Psoas muscle (tissue), 8 donors: ENCODE measurements at places on chromosomes 13 and 19.
A peak's percentile ranks its signal among the peaks of the same experiment; 100 is the strongest.

DNA sequence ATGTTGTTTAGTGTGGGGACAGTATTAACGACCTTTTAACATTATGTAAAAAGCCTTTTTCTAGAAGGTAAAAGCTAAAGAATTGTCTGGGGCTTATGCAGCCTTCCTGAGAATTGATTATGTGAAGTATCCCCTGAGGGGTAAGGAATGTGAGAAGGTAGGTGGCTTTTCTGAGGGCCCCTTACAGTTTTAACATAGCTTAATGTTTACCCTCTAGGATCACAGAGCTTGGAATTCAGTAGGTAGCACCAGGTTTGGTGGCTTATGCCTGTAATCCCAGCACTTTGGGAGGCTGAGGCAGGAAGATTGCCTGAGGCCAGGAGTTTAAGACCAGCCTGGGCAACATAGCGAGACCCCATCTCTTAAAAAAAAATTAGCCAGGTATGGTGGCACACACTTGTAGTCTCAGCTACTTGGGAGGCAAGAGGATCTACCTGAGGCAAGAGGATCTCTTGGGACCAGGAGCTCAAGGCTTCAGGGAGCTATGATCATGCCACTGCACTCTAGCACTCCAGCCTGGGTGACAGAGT lies 101.3 kb downstream of the OLFM4 start:
- H3K27me3 ChIP-seq = no peaks in the 10 kb centered on the region
- no peaks in the 10 kb centered on the region for H3K36me3 ChIP-seq
- H3K27ac ChIP-seq = no peak overlapping the region
- H3K4me3 ChIP-seq = no peak overlapping the region

DNA sequence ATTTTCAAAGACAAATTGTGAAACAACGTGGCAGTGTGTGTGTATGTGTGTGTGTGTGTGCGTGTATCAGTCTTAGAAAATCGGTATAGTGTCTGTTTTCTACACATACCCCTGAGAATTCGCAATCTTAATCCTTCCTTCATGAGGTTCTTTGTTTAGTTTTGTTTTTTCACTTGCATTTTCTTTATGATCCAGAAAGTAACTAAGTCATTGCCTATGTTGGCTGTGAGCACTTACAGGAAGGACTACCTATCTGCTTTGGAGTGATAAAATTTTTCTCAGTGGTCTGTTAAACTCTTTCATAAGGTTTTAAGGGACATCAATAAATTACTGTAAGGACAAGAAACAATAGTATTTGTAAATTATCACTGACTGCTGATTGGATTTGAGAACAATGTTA lies 1587.1 kb downstream of the PCDH9 start:
- H3K4me3 ChIP-seq = no peak overlapping the region
- no peaks in the 10 kb centered on the region for H3K27me3 ChIP-seq
- no peaks in the 10 kb centered on the region for H3K4me1 ChIP-seq
- DNase-seq = no peak
- H3K36me3 ChIP-seq = no peaks in the 10 kb centered on the region

DNA sequence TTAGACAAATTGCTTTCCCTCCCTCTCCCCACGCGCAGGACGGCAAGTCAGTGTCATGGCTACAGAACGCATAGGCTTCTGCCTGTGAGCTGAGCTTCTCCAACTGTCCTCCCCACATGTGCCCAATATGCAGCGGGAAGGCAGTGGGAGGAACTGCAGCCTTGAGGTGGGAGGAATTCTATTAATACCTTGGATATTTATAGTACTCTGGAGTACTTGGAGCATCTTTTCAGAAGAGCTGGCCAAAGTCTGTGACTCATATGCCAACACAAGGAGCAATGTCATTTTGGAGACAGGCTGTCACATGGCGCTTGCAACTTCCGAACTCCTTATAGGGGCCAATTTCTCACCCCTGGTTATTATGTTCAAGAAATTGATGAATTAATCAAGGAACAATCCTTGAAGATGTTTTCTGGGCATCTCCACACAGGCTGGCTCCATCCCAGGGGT lies 245.0 kb upstream of the SERP2 start:
- H3K27ac ChIP-seq = peak overlapping the region; percentile 88
- peaks cover 15% of the 10 kb centered on the region for H3K4me1 ChIP-seq
- H3K27me3 ChIP-seq = no peaks in the 10 kb centered on the region
- no peak overlapping the region for H3K4me3 ChIP-seq
- no peaks in the 10 kb centered on the region for H3K36me3 ChIP-seq
- peak; percentile 79 for DNase-seq

DNA sequence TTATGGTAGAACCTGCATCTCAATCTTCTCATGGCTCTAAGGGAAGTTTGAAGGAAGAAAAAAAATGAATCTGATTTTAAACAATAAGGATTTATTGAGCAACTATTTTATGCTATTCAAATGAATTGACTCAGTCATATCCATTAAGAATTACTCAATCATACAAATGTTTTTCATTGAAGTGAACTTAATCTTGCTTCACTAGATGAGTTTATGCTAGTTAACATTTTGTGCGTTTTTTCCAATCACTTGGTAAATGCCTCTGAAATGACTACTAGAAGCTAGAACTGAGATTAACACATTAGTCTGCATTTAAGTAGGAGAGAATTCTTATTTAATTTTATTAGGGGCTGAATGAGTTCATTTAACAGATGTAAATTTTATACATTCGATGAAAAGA lies 25.2 kb downstream of the RXFP2 start:
- no peak overlapping the region for H3K27ac ChIP-seq
- no peaks in the 10 kb centered on the region for H3K27me3 ChIP-seq
- no peaks in the 10 kb centered on the region for H3K4me1 ChIP-seq
- no peak overlapping the region for H3K4me3 ChIP-seq
- DNase-seq = no peak
- H3K36me3 ChIP-seq = no peaks in the 10 kb centered on the region

DNA sequence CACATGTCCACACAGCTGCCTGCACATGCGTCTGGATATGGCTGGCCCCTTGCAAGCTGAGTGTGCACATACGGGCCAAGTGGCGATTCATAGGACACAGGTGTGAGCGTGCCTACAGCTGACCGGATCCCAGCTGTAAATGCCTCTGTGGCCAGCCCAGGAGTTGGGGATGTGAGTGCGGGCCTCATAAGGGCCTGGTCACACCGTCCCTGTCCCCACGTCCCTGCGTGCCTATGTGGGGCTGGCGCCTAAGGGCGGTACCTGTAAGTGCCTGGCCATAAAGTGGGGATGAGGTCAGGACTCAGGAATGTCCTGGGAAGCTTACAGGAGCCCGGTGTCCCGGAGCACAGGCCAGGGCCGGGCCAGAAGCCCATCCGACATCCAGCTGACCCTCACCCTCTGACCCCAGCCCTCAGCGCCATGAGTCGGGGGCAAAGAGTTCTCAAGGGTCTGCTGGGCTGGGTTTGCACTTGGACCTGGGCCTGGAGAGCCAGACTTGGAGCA lies 1.3 kb upstream of the ARHGAP45 start:
- no peak overlapping the region for H3K27ac ChIP-seq
- H3K4me3 ChIP-seq = no peak overlapping the region
- no peaks in the 10 kb centered on the region for H3K36me3 ChIP-seq
